Anterior cingulate cortex (tissue), 58 donors: ENCODE measurements at places on chromosomes 7 and 10.

DNA sequence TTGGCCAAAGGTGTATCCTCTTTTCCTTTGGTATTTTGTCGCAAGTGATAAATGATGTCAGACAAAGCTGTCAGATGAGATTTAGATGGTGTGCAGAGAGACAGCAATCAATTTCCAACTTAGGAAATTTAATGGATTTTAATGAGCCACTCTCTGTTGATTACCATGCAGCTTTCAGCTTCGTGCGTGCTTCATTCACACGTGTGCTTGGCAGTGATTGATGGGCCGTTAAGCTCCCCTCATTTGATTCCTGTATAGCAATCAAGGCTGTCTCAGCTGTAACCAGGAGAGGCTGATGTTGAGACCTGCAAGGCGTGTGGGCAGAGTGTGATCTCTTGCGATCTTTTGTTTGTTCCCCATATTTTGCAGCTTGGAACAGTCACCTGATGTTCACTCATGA is 439.6 kb downstream of the CALN1 start:
- no peak for DNase-seq

GRCh38 chr7:47596502-47597202 is 14.7 kb upstream of the TNS3 start:
- DNase-seq, result peak; percentile 61

- no peak for DNase-seq
Measured at GRCh38 chr7:128362670-128363069, 1.2 kb upstream of the PRRT4 start.

- no peak for DNase-seq
Measured at GRCh38 chr10:519716-520401, 169.6 kb downstream of the DIP2C start.

- DNase-seq, result no peak
Measured at GRCh38 chr10:132615341-132616169, 78.0 kb downstream of the INPP5A start.

DNA sequence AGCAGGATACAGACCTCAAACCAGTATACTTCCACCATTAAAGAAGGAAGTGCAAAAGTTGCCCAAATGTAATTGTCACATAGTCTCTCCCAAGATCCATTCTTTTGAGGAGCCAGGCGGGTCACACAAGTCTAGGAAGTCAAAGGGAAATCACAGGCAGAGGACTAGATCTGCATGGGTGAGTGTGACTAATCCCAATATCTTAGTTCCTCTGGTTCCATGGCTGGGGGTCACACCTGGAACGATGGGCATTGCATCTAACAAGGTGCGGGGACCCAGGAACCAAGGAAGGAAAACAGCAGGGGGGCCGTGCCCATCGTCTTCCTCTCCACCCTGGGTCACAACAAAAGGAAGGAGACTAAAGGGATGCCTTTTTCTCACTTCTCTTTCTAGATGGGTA is 1138.8 kb downstream of the XPNPEP1 start:
- DNase-seq, result no peak

DNA sequence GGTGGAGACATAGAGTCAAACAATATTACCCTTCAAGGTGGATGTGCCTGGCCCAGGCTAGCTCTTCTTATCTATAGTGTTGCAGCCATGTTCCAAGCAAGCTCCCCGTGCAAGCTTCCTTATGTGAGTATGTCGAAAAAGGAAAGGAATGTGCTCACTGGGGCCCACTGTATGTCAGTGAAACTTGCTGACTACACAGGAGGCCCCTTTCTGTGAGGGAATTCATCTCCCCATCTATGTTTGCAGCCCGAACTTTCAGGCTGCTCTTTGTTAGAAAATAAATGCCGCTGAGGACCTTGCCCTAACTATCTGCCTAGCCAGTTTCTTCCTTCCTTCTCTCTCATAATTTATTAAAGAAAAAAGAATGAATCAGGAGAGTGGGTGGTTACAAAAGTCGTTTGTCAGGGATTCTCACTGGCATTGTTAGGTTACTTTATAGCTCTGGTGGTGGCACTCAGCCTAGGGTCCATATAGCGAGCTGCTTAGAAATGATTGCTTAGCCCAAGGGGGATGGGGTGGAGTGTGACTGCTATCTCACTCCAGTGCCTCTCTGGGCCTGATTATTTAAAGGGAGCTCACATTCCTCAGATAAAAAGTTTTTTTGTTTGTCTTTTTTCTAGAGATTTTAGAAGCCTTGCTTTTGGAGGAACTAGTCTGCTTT is 302.1 kb downstream of the ABCA13 start:
- DNase-seq, result no peak

DNA sequence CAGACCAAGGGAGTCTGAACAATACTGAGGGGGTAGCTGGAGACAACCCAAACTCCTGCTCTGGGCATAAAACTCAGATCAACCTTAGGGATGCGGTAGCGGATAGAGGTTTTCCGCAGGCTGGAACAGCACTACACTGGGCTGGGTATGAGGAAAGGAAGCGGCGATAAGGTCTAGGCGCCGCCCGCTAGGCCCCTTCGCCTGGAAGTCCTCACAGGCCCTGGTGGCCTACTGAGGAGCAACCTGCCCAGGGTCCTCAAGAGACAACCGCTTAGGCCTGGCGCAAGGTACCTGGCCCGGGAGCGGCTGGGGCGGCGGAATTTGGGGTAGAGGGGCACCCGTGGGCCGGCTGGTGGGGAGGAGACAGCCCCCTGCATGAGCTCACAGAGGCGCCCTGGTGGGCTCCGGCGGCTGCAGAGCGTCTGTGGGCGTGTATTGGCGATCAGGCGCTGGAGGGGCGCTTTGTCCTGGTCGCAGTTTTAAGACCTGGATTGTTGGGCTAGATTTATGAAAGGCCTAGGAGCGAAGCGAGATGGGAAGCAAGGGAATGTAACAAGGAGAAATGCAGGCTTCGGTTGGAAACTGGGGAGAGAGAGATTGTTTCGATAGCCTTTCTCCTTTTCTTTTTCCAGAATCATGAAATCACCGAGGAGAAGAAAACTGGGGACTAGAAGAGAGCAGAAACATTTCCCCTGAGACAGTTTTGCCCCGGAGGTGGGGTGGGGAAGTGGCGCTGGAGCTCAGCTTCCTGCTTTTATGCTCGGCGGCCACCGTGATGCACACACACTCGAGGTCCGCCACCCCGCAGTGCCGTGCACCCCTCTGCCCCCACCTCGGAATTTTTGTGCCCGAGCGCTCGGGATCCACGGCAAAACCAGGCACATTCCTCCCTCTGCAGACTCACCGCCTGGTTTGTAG is 2.4 kb upstream of the NKX2-3 start:
- DNase-seq, result no peak

DNA sequence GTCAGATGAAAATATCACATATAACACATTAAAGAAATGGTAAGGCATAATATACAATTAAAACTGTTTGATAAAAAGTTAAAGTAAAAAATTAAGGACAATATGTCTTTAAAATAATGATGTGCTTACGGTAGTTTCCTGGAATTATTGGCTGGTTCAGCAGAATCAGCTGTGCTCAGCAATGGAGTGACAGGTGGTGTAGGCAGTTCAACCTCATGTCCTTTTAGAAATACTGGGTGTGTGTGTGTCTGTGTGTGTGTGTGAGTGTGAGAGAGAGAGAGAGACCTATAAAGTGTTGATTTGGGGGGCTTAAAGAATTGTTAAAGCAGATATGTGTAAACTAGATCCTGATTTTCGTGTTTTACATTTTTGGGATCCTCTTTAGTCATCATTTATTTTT is 141.2 kb downstream of the ADAM22 start:
- no peak for DNase-seq

DNA sequence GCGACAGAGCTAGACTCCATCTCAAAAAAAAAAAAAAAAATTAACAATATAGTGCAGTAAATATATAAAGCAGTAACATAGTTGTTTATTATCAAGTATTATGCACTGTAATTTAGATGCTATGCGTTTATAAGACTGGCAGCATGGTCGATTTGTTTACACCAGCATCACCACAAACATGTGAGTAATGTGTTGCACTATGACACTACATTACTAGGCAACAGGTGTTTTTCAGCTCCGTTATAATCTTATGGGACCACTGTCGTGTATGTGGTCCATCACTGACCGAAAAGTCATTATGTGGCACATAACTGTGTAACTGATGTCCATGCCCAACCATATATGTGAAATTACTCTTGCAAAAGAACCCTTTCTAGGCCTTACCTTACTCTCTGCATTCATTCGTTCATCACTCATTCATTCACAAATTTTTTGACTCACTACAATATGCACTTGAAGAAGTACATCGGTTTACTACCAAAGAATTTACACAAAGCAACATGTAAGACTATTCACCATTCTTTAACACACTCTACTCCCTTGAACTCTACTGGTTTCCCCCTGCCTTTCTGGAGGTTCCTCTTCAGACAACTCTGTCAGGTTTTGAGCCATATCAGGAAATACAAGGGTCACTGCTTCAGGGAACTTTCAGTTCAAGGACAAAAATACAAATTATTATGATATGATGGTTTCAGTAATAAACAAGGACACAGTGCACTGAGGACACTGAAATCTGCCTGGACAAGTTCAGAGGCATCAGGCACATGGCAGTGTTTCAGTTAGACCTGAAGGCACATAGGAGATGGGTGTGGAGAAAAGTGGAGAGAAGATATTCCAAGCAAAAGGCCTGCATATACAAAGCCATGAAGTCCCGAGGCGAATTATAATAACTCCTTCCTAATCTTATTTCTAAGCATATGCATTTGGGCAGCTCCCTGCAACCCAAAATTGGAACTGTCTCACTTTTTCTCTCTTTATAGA is 17.4 kb downstream of the ITGB1 start:
- DNase-seq, result no peak

DNA sequence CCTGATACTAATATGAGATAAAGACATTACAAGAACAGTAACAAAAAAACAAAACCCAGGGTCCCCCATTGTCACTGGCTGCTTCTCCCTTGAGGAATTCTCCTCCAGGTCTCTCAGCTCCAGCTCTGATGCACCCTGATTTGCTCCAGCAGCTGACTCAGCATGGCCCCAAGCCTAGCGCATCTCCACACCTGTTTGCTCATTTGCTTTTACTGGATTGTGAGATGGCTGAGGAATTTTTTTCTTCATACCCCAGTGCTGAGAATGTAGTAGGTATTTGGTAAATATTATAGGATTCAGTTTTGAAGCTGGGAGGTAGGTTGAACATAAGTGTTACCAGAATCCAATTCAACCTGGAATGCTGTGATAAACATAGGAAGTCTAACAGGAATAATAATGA is 171.9 kb downstream of the PKD1L1 start:
- no peak for DNase-seq

DNA sequence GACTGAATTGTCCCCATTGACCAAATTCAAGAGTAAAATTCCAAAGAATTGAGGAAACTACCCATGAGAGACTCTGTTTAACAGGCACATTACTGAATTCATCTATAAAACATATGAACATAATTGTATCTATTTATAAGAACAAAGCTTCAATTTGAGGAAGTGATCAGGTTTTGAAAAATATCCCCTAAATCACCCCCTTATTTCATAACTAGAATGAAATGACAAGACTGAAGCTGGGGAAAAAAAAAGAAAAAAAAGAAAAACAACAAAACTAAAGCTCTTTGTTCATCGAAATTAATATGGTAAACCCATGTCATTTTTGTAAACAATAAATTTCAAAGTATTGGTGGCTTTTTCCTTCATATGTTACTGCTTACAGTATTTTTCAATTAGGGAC is 184.9 kb upstream of the SEMA3A start:
- no peak for DNase-seq

- DNase-seq, result no peak
Measured at GRCh38 chr7:125876431-125876830, 946.8 kb upstream of the POT1 start.

- DNase-seq, result no peak
Measured at GRCh38 chr7:88132725-88133124, 87.1 kb downstream of the SRI start.

- DNase-seq, result no peak
Measured at GRCh38 chr7:16492513-16493062, 27.1 kb upstream of the SOSTDC1 start.

GRCh38 chr7:100366411-100367250 is 6.7 kb upstream of the PILRA start:
- DNase-seq, result no peak

- DNase-seq, result no peak
Measured at GRCh38 chr7:30694774-30695721, 12.8 kb upstream of the CRHR2 start.

DNA sequence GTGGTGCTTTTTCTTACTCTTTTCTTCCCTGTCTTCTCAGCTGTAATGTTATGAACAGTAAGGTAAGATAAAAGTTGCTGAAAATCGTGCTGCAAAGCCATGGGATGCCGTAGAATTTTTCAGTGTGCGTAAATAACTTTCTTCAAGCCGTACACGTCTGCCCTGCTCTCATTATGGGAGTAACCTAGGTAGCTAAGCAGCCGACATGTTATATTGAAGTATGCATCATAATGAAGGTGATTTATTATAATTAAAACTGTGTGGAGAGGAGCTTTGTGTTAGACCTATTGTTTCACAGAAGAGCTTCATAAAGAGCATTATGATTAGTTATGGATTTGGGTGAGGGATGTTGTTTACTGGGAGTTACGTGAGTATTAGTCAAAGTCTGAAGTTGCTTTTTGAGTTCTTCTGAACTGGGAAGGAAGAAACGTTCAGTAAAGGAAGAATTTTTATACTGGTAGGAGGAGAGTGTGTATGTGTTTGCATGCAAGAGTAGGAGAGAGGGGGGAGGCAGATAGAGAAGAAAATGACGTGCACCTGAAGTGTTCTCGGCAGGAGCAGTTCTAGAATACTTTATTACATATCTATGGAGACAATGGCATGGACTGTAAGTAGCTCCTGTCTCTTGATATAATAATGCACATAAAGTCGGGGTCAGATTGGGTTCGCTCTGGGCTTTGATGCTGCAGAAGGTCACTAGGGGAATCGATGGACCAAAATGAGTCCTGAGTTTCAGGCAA is 56.3 kb downstream of the POU6F2 start:
- DNase-seq, result no peak

DNA sequence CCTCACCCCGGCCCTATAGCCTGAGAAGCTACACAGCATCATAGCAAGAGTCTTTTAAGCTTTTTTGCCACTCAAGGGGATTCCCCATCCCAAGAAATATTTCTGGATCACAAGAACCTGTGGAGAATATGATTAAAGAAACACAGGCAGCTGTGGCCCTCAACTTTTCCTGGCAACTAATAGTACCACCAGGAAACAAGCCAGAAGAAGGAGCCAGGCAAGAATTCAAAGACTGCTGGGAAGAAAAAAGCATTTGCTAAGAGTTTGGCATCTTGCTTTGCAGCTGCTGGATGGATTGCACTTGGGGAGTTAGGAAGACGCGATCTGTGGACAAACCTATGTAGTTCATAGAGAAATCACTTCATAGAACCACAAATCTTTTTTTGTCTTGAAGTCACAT is 437.8 kb downstream of the PLXDC2 start:
- DNase-seq, result no peak

- DNase-seq, result no peak
Measured at GRCh38 chr7:46859963-46860475, 721.9 kb downstream of the TNS3 start.

- no peak for DNase-seq
Measured at GRCh38 chr7:36487756-36488336, 98.2 kb downstream of the ANLN start.

- no peak for DNase-seq
Measured at GRCh38 chr7:85160223-85160622, 26.6 kb downstream of the SEMA3D start.

- DNase-seq, result peak; percentile 39
Measured at GRCh38 chr10:102408728-102409603, 9.6 kb downstream of the PSD start.
